ENCODE measurements at places on chromosomes 5 and 9. TPM values are rescaled to one million over a fixed set of nuclear protein-coding genes. Genes with fewer than 3 reads are reported as not detected.

Gene IFNA2
- total RNA-seq: not detected

GRCh38 chr9:130220352-130220751 is 45.2 kb upstream of the HMCN2 start:
- DNase-seq: peak; percentile 80

- no peak for DNase-seq
Measured at GRCh38 chr5:2132497-2132847, 249.7 kb upstream of the IRX4 start.

Gene GRIA1
- total RNA-seq: 3.0 TPM

DNA sequence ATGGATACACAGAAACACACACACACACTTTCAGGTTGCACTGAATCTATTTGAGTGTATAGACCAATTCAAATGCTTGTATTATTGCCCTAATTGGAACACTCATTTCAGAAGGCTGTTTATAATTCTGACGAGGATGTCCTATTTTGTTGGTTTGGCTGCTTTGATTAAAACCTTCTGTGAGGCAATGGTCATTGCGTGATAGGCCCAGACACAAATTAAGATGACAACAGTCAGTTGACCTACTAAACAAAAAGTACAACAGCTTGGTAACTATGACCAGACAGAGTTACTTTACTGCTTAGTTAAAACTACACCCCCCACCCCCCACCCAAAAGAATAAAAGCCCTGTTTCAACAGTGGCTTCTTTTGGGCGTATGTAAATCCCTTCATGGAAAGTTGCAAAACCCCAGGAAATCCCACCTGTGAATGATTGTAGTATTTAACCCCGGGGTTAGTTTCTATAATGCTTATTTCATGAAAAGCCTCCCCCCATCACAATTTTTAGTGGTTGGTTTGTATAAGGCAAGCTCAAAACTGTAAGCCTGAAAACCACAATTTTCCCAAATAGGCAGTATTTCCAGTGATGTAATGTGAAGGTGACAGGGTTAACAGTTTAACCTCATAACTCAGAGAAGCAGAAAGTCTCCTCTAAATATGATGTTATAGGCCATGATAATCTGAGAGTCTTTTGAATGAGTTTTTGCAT is 340.8 kb downstream of the FGF10 start:
- DNase-seq: no peak

DNA sequence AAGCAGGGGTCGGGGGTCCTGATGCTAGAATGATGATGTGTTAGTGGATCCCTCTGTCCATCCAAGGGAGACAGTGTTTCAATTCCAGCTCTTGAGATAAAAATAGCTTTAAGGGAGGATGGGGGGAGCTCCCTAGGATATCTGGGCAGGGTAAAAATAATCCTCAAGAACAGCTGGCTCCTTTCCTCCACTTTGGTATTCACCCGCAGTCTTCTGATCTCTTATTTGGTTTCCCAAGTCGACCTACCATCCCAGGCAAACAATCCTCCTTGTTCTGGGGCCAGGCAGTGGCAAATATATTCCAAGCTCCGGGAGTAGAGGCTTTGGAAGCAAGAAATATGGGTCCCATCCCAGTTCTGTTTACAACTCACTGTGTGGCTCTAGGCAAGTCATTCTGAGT is 14.5 kb upstream of the COL27A1 start:
- DNase-seq: no peak

- DNase-seq: no peak
Measured at GRCh38 chr5:10454591-10455276, 13.1 kb downstream of the ROPN1L start.

GRCh38 chr9:33415501-33416038 is 13.2 kb upstream of the AQP7 start:
- peak; percentile 61 for DNase-seq

GRCh38 chr9:68895741-68896478 is 118.0 kb downstream of the PRKACG start:
- no peak for DNase-seq

DNA sequence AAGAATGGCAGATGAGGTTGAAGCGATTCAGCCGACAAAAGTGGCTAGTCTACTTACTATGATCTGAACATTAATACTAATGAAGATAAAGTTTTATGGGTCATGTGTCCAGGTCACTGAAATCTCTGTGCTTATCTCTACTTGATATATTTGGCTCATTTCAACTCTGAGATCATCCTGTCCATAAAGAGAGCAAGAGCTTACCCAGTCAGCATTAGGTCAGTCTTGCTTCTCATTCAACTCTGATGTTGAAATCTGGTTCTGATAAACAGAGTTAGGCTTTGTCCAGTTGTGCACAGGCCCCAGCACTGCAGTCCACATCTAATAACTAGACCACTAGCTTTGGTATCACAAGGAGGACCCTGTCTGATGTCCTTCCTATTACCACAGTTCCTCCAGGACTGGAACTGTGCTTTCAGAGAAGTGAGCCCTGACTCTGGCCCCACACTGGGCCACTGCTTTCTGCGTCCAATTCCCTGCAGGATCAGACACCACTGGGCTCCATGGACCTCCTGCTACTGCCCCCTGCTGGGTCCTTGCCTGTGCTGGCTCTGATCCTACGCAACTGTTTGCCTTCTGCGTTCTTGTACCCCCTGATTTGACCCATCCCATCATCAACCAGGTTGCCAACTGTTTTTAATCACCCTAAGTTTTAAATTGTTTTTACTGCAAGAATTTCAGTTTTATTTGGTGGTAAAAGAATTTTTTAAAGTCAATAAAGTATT is 23.7 kb upstream of the FAM120A start:
- no peak for DNase-seq

DNA sequence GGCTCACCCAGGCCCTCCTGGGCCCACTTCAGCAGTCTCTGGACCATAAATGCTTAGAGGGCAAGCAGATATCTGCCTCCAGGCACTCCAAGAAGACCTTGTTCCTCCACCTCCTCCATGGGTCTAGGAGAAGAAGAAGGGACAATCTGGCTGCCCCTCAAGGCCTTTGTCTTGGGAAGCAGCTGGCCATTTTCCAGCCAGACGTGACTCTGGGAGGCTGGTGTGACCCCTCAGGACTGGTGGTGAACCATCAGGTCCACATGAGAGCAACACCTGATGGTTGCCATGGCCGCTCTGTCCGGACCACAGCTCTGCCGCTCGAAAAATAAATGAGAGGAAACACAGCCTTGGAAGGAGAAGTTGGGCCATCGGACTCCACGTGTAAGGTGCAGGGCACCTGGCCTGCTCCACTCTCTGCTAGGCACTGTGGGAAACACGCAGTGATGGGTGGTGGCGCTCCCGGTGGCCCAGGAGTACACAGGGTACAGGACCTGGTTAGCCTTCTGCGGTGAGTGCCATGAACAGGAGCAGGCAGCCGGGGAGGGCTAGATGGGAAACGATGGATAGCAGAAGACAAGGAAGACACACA is 3.0 kb upstream of the COL5A1 start:
- DNase-seq: no peak

DNA sequence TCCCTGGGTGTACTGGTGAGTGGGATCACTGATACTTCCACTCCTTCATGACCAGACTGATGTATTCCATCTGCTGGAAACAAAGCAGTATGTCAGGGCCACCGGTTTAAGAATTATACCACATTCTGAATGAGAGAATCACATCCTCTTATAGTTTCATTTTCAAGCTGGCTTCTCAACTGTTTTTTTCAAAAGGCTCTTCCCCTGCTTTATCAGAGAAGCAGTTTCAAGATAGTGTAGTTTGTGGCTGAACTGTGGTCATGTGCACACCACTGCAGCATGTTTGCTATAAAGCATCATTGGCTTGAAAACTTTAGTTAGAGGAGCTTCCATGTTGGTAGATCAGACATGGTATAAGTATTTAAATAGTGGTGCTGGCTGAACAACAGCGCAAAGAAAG is 450.5 kb upstream of the CDH10 start:
- no peak for DNase-seq

Gene NPR2
- total RNA-seq: 23.1 TPM

- no peak for DNase-seq
Measured at GRCh38 chr5:179256328-179257175, 88.7 kb downstream of the ADAMTS2 start.

Gene KCNT1
- total RNA-seq: 0.58 TPM

- DNase-seq: no peak
Measured at GRCh38 chr5:11329679-11330078, 568.6 kb upstream of the DAP start.

- no peak for DNase-seq
Measured at GRCh38 chr9:129558551-129559505, 62.1 kb downstream of the C9orf50 start.

GRCh38 chr5:136906545-136906944 is 541.2 kb upstream of the TRPC7 start:
- no peak for DNase-seq

DNA sequence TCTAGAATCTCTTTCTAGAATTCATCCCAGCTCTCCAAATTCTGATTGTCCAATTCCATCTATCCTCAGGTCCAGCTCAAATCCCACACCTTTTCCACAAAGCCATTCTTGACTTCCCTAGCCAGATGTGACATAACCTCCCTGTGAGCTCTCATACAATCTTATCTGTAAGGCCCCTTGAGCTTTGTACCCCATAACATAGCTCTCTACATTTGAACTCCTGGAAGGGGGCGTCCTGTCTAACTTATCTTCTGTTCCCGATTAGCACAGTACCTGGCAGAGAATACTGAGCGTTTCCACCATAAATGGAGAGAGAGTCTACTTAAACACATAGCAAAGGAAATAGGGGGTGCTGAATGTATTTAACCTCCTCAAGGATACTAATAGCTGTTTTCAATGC is 251.6 kb upstream of the RGMB start:
- DNase-seq: no peak
